NCI-H2029 (cell line): ENCODE measurements at places on chromosomes 1 and 21.
A peak's percentile ranks its signal among the peaks of the same experiment; 100 is the strongest.

DNA sequence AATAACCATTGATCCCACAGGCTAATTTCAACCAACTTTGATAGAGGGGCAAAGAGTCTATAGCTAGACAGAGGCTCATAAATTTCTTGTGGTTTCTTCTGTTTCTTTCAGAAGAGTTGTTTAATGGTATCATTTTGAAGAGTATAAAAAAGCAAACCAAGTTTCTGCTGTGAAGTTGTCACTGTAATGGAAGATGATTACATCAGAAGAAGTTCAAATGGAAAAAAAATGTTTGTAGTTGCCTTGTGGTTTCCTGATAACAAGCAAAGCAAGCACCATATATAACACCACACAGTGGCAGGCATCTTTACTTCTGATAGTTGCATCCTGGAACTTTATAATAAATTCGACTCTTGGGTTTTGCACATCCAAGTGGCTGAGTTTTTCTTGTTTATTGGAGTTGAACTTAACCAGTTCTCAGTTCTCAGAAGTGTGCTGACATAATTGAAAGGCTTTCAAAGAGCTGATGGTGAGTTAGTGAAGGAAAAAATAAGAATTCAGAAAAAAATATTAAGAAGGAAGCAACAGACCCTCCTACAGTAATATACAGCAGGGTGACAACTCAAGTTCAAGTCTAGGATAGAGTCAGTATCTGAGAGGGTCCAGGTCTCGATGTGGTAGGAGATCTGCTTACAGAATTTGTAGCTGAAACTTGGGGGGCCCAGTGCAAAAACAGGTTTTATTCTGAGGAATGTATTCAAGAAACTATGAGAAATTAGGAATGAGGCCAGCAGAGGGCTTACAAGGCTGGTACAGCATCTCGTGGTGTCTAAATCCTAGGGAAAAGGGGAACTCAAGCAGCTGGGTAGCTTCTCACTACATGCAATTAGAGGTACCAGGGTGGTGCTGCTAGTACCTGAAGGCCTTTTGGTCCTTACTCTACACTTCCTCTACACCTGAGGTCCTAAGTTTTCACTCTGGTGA, 123.5 kb downstream of the CRB1 start:
- DNase-seq = no peak

DNA sequence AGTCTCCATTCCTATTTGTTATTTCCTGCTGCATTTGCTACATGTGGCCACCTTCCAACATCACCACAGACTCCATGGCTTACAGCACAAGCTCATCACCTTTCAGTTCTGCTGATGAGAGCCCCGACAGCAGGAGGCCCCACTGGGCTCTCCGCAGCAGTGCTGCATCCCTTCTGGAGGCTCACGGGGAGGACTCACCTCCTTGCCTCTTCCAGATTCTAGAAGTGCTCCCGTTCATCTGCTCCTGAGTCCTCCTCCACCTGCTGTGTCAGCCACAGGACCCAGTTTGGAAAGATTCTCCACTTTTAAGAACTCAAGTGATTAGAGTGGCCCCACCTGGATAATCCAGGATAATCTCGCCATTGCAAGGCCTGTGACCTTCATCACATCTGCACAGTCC, 167.6 kb downstream of the PCBP3 start:
- no peak for DNase-seq

DNA sequence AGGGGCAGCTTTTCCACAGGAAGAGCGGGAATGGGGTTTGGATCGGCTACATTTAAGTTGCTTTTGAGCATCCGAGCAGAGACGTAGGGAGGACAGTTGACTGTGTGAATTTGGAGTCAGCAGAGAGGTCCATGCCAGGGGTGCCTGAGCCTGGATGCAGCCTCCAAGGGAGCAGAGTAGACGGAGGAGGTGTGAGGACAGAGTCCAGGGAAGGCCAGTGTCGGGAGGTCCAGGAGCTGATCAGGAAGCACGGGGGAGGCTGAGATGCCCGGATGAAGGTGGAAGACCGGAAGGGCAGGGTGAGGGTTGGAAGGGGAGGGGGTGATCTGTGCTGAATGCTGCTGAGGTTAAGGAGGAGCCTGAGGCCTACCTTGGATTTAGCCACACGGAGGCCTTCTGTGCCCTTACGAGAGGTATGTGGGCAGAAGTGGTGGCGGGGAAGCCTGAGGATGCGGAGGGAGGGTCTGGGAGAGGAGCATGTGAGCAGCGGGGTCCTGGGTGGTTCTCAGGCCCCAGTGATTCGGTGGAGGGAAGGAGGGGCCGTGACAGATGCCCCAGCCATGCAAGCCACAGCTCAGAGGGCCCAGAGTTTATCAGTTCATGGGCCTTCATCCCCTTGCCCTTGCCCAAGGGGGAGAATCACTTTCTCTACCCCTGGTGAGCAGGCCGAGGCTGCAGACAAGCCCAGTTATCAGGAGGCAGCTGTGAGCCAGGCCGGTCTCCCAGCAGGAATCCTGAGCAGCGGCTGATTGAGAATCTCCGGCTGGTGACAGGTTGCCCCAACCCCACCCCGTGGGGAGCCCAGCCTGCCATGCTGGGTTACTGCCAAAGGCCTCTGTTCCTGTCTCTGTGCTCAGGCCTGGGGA, 54.0 kb upstream of the ACTL8 start:
- DNase-seq = no peak

DNA sequence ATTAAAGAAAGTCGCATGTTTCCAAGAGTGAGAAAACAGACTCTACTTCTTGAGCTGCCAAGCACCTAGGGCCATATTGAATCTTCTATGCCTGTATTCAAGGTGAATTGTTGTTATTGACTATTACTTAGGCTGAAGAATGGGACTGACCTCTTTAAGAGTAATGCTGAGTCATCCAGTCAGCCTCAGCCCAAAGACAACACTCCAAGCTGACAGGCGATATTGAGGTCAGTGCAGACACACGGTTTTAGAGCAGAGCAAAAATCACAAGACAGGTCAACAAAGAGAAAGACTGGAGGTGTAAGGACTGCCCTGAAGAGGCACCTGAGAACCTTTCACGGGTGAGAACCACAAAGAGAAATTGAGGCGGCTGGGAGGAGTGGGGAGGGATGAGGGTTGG, 146.9 kb downstream of the MIS18A start:
- peak; percentile 12 for DNase-seq

DNA sequence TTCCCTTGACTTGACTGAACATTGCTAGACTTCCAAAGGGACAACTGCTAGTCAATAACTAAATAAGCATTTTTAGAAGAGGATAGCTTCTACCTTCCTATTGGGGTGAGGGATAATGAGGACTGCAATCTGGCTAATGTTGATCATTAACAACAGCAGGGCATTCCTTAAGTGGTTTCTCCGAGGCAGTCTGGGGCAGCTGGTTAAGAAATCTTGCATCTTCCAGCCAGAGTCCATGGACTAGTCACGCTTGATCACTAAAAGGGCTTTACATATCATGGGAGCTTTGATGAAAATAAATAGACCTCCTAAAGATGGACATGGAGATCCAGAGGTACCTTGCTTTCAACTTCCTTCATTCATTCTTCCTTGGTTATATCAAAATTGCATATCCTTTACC, 329.4 kb upstream of the ESRRG start:
- no peak for DNase-seq

DNA sequence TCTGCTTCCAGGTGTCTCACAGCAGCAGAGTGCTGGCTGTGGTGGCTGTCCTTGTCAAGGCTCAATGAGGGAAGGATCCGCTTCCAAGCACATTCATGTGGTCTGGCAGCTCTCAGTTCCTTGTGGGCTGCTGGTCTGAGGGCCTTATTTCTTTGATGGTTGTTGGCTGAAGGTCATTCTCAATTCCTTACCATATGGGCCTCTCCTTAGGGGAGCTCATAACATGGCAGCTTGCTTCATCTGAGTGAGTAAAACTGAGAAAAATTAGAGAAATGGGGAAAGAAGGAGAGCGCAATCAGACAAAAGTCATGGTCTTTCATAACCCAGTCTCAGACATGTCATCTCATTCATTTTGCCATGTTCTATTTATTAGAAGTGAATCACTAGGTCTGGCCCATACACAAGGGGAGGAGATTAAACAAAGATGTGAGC, 81.7 kb upstream of the TSPAN2 start:
- no peak for DNase-seq
